Dermis blood vessel endothelial cell (primary cell): ENCODE measurements at places on chromosomes 11 and 22. TPM values are rescaled to one million over a fixed set of nuclear protein-coding genes. Genes with fewer than 3 reads are reported as not detected.

DNA sequence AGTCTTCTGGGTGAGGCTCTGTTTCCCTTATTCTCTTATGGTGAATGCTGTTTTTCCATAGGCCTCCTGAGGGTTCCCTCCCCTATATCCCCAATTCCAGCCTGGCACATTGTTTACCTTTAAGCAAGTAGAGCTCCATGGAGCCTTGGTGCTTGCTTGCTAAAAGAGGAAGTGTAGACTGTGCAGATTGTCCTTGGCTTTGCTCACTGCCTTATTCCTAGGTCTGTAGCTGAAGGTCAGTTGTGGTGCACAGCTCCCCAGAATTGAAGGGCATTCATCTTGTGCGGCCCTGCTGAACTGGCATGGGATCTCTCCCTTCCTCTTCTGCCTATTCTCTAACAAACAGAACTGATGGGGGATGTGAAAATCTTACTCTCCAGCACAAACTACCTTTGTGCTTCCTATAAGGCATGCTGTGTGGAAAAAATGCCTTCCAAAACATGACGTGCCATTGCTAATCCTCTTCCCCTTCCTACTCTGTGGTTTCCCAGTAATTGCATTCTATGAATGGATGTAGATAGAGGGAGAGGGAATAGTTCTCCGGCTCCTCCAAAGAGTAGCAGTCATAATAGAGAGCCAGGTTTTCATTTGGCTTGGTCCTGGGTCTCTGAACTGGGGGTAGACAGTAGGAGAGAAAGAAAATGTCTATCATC is 34.2 kb upstream of the PLET1 start:
- peak; percentile 13 for DNase-seq

DNA sequence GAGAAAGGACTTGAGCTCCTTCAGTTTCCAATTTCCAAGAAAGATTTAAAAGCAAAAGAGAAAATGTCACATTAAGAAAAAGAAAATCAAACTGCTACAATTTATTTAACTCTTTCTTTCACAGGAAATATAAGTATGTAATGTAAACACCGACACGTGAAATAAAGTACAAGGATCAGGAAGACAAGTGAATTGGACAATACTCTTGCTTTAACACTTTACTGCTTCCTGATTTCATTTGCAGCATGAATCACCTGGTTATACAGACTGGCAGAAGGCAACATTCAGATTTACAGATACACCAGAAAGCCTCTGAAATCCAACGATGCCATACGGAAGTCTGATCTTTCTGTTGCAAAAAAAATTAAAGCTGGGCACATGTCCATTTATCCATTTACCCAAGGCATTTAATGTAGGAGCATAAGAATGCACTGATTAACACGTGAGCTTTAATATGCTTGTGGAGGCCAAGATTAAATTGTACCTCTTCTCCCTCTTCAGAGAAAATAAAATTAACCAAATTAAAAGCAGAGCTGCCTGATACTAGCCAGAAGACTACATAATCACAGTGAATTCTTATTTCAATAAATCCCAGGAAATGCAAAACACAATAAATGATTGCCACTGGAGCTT is 16.0 kb upstream of the PPP2R1B start:
- DNase-seq: peak; percentile 31

GRCh38 chr11:47278058-47278457 is 8.1 kb downstream of the MADD start:
- DNase-seq: no peak

DNA sequence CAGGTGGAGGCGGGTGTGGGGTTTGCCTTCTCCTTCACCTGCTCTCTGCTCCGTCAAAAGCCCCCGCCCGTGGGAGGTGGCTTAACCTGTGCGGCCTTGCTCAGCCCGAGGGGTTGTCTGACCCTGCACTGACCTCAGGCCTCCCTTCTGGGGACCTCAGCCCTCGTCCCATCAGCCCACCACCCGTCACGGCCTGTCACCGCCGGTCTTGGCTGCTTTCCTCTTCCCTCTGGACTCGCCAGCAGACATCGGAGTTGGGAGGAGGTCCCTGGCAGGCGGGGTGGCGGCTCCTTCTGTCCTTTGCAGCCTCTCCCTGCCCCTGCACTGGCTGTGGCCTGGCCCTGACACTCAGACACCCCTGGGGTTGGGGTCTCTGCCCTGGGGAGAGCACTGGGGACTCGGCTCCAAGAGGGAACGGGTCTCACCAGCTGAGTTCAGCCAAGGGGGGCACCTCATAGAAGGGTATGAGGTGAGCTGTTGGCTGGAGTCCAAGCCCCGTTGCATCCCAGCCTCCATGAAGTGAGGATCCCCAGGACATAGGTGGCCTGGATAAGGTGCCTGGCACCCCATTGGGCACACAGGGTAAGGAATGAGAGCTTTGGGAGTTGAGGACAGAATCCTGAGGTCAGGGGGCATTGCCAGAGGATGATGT is 999.6 kb downstream of the BRD1 start:
- no peak for DNase-seq

GRCh38 chr22:37501610-37502341 is 15.6 kb upstream of the MFNG start:
- peak; percentile 95 for DNase-seq

- no peak for DNase-seq
Observed at GRCh38 chr11:66505276-66505816, 5.1 kb upstream of the BBS1 start.

DNA sequence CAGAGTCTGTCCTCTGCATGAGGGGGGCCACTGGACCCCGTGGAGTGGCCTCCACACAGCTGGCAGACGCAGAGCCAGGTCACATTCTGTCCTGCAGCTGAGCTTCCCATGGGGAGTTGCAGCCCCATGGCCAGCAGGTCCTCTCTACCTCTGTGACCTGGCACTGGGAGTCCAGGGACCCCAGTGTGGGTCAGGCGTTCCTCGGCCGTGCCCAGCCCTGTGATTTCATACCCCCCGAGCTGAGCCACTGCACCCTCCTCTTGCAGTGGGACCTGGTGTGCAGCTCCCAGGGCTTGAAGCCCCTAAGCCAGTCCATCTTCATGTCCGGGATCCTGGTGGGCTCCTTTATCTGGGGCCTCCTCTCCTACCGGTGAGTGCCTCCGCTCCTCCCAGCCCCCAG is 32.2 kb upstream of the SLC22A12 start:
- DNase-seq: no peak

DNA sequence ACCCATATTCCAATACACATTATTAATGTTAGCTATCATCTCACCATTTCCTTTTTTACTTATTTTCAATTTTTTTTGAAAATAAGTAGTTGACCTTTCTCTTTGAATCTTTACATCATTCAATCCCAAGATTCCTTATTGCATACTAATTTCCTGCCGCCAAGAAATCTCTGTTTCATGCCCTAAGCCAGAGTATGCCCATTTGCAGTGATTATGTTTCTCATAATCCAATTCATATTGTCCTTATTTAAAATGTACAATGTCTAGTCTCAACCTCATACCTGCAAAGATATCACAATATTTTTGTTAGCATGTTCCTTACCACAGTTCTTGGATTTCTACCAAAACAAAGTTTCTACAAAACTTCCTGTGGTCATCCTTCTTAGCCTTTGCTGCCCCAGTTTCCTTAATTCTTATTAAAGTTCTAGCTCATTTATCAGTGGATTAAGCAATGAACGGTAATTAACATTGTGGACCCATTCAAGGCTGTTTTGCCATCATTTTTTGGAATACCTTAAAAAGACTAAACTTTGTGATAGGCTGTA is 75.3 kb downstream of the CD44 start:
- DNase-seq: peak; percentile 1

- DNase-seq: peak; percentile 88
Observed at GRCh38 chr22:38056969-38057891, at the start of gene PICK1. PICK1 (plus strand) TSS chr22:38057404; CDS start chr22:38057810, 406 bp downstream.

GRCh38 chr11:123413636-123414035 is 16.4 kb upstream of the GRAMD1B start:
- DNase-seq: no peak

DNA sequence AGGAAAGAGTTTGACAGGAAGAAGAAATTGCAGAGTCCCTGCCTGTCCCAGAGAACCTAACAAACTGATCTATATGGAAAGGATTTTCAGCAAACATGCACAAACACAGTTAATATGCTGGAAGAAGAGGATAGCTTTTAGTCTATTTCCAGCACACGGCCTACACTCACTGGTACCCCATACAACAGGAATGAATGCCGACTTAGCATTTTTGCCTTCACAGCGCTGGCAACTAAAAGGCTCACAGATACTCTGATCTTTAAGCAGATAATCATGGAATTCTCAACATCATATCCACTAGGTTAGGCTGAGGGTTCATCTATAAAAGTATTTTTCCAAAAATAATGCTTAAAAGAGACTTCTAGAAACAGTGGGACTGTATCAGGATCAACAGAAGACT is 9.8 kb upstream of the TUBA8 start:
- no peak for DNase-seq

- DNase-seq: peak; percentile 24
Observed at GRCh38 chr11:32511926-32512325, 71.7 kb upstream of the EIF3M start.

DNA sequence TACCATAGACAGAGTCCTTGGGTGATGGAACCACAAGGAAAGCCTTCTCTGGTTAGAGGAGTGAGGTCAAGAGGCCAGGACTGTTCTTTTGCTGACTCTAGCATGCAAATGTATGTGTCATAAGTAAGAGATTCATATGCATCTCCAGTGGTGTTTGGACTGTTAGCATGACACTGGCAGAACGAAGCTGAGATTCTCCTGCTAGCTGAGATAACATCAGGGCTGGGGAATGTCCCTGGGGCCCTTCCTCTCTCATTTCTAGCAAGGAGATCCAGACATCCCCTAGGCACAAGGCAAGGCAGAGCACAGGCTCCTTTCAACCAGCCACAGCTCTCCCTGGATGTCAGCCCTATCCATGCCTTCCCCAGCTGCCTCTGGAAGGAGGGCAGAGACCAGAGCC is 711.3 kb downstream of the OPCML start:
- no peak for DNase-seq

APOA4 gene
- total RNA-seq: not detected in 2 replicates

IL17REL gene
- total RNA-seq: 0.05 and 0.17 TPM in 2 replicates
